Activated CD8-positive, alpha-beta memory T cell treated with anti-CD3 and anti-CD28 coated beads for 24 hours (primary cell): ENCODE measurements at places on chromosomes 2 and 18.

DNA sequence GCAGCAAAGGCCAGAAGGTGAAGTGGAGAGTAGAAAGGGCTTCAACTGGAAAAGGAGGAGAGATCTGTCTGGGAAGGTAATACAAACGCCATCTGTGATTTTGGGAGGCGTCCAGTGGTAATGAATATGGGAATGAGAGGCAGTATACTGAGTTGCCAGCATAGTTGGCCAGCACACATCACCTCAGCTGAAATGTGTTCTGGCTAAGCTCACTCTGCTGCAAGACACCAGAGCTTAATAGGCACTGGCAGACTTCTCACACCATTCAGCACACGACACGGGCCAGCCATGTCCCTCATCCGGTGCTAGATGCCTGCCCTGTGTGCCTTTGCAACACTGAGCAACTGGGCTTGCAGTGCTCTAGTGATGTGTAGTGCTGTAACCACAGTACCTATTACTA lies 277.1 kb downstream of the PIEZO2 start:
- no peak for DNase-seq

- DNase-seq, result no peak
These were observed 133.1 kb downstream of the DYSF start for GRCh38 chr2:71586471-71586870.

- no peak for DNase-seq
These were observed 198.3 kb downstream of the MGAT5 start for GRCh38 chr2:134452042-134452733.

DNA sequence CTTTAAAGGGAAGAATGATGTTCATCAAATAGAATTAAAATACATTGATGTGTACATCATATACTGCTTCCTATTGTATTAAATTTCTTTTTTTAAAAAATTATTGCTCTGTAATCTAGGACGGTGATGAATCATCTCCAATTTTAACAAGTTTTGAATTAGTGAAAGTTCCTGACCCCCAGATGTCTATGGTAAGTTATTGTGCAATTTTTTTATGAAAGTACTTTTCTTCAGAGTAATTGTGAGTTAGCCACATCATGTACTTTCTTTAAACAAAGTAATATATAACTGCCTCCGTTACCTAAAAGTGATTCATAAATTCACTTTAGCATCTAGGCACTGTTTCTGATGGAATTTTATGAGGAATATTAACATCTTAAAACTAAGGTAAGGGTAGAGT lies 38.1 kb downstream of the PIK3C3 start:
- no peak for DNase-seq

- DNase-seq, result no peak
These were observed 484 bp upstream of the DARS1 start for GRCh38 chr2:135985826-135986393.

DNA sequence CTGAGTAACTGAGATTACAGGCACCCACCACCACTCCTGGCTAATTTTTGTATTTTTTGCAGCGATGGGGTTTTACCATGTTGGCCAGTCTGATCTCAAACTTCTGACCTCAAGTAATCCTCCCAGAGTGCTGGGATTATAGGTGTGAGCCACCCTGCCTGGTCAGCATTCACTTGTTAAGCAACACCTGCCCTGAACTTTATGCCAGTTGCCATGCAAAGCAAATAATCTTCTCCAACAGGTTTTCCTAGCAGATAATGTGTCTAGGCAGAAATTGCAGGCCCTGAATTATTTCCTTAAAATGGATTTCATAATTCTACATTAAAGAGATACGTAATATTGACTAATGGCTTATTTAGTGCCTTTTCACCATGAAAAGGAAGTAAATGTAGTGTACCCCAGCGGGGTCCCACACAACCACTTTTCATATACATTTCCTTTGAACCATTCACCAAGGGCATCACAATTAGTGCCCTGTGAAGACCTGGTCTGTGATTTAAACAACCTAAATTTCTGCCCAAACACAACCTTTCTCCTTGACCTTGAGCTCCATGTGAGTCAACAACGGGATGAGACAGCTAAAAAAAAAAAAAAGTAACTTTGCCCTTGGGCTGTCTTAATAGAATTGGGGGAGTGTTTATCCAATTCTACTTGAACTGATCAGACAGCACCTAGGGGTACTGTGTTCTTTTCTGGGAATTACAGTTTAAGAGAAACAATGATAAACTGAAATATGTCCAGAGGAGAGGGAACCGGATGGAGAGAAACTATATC lies 41.6 kb downstream of the EEF1B2 start:
- no peak for DNase-seq

- no peak for DNase-seq
These were observed 66.2 kb downstream of the MDH1 start for GRCh38 chr2:63654959-63655358.

- DNase-seq, result no peak
These were observed 423.8 kb upstream of the MEX3C start for GRCh38 chr18:51621113-51621863.

- no peak for DNase-seq
These were observed 55.4 kb downstream of the REL start for GRCh38 chr2:60936757-60937156.

DNA sequence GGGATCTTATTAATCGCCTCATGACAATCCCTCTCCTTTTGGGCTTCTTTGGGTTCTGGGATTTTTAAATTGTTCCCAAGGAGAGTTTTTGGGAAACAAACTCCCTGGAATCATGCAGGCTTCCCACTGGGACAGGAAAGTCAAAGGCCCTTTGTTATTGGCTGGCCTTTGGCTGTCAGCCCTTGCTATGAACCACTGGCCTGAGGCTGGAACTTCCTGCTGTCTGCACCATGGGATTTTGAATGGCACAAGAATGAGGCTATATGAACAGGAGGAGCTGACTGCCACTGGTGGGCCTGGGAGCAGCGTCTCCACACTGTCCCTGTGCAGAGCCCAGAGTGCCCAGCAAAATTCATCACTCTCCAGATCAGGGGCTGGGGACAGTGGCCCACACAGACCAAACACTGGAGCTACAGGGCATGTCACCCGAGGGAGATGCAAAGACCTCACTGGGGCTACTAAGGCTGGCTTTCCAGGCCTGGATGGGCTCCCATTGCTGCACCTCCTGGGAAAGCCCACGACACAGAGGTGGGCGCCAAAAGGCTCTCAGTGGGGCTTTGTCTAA lies 35.7 kb downstream of the STEAP3 start:
- no peak for DNase-seq

GRCh38 chr2:137173463-137173862 lies 408.1 kb downstream of the THSD7B start:
- no peak for DNase-seq

DNA sequence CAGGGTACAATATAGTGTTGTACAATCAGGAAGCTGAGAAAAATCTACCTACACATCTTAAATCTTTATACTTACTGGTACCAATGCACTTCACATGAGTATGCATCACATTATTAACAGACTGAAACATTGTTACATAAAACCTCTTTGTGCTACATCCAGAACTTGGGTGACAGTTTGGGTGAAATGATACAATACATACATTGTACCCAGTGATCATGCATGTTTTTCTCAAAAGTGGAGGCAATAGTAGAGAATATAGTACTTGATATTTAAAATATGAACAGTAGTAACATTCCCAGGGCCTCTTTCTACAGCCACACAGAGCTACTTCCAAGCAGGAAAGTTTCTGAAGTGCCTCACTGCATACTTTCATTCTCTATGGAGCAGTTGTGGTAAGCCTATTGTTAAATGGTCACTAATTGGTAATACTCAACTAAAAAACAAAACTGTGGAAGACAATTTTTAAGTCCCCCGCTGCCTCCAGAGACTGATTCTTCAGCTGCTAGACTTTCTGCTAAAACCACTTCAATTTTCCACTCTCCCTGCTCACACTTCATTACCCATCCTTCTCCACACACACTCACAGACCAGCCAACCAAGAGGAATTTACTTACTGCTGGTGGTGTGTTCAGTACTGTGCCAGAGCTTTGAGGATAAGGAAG lies 22.9 kb upstream of the GRB14 start:
- DNase-seq, result no peak

GRCh38 chr2:284896-285492 lies 2.9 kb downstream of the ALKAL2 start:
- DNase-seq, result no peak

GRCh38 chr2:173468266-173468793 lies 113.7 kb downstream of the CDCA7 start:
- DNase-seq, result no peak

DNA sequence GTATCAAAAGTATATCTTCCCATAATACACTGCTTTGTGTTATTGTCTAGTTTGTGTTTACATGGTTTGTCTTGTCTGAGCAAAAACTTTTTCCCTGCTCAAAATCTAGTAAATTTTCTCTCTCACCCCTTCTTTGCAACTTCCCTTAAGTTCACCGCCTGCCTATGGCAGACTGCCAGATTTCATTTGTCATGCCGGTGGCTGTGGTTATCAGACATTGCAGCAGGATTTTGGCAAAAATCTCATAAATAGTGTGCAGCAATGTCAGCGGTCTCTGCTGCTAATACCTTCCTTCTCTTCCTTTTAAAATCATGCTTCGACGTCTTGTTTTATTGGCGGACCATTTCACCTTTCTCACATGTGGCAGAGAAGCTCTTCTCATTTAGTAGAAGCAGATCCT lies 45.6 kb upstream of the TMEM178A start:
- DNase-seq, result no peak

DNA sequence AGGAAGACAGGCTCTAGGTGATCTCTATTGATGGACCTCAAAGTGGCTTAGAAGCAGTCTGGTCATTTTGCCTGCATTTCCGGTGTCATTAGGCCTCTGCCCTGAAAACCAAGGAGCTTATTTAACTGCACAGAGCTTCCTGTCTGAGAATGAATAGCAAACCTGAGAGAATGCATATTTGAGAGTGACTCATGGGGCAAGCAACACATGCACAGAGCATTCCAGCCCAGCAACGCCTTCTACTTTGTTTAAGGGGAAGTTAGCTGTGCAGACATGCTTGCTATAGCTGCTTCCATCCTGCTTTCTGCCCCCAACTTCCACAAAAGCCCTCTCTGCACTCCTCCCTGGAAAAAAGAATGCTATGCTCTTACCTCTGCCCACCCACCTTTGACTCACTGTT lies 232.8 kb downstream of the GRB14 start:
- DNase-seq, result no peak

DNA sequence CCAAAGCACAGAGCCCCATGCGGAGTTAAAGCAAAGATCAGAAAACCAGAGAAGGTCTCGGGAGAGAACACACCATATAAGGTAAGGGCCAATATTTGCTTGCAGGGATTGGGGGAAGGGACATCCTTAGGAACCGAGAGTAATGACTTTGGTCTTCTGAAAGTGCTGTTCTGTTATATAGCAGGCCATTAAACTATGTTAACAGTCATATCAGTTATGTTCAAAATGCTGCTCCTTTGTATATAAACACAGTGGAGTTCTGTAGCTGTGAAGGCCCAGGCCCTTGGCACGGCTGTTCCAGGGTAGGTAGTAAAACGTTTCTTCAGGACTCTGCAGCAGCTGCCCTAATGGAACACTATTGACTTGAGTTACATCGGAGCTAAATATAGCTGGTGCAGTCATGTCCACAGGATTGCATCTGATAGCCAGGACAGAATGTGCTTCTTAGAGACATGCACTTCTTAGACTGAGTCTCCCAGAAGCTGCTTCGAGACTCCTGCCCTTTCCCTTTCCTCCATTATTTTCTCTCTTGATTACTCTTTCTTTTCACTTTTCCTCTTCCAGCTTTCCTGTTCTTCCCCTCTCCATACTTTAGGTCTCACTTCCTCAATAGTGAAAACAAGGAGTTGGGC lies 122.4 kb downstream of the SETBP1 start:
- DNase-seq, result no peak

DNA sequence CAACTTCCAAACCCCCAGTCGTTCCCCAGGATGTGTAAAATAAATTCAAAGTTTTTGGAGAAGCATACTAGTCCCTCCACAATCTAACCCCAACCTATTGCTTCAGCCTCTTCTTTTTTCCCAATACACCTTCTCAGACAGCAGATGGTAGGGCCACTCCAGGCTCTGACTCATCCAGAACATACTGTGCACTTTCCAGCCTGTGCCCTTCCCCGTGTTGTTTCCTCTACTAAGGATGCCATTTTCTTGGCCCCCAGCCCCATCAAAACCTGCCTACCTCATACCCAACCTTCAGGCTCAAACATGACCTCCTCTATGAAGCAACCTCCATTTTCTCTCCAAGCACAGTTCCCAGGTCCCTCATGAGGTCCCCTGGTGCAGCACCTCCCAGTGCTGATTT lies 669.3 kb downstream of the BCL11A start:
- DNase-seq, result no peak

- no peak for DNase-seq
These were observed 71.8 kb upstream of the SEC11C start for GRCh38 chr18:59067873-59068272.

GRCh38 chr2:223526106-223526505 lies 76.1 kb downstream of the SCG2 start:
- no peak for DNase-seq

- no peak for DNase-seq
These were observed 594 bp downstream of the RAD51AP2 start for GRCh38 chr2:17517481-17518211.

DNA sequence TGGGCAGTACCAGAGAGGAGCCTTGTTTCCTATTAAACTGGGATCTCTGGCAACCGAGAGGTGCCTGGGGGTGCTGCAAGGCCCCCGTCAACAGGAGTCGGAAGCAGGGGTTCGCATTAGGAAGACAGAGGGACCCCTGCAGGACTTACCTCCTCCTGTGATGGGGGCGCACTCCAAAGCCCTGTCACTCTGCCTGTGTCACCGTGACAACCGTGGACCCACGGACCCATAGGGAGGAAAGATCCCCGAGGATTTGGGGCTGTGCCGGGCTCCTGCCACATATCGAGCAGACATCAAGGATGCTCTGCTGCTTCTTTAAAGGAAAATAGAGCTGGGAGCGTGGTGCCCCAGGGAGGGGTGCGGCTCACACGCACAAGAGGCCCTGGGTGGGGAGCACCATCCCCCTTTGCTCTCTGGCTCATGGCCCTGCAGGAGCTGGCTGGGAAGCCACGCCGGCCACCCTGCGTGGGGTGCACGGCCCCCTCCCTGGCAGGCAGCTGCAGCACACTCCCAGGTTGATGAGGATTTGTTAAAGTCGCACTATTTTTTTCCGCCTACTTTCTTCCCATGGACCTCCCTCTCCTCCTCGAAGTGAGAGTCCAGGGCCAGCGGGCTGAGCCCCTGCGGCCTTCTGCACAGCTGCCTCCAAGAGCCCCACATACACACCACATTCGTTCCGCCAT lies 167.5 kb downstream of the TWIST2 start:
- DNase-seq, result no peak

GRCh38 chr2:132811148-132811915 lies 141.3 kb upstream of the LYPD1 start:
- no peak for DNase-seq

DNA sequence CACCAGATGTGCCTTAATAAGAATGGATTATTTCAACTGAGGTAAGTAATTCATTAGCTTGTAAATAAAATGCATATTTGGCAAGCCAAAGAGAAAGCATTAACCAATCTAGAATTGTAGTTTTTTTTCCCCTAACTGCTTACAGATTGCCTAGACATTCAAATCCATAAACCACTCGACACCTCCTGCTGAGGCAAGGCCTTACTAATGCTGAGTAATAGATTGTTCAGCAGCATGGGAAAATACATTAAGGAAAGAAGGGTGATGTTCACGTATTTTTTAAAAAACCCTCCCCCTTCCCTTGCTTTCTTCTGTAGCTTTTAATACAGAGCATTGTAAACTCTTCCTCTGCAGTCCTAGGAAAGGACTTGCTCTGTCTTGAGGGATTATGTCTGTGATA lies 17.0 kb upstream of the LINC00305 start:
- DNase-seq, result no peak

GRCh38 chr2:232516551-232516950 lies 3.6 kb upstream of the PRSS56 start:
- no peak for DNase-seq
